ENCODE measurements at places on chromosomes 4 and X. TPM values are rescaled to one million over a fixed set of nuclear protein-coding genes. Genes with fewer than 3 reads are reported as not detected.

Gene SHISA3
- 0.40 TPM for total RNA-seq

Gene PPP1R2C
- not detected for total RNA-seq

Gene BEX4
- 68.1 TPM for total RNA-seq

DNA sequence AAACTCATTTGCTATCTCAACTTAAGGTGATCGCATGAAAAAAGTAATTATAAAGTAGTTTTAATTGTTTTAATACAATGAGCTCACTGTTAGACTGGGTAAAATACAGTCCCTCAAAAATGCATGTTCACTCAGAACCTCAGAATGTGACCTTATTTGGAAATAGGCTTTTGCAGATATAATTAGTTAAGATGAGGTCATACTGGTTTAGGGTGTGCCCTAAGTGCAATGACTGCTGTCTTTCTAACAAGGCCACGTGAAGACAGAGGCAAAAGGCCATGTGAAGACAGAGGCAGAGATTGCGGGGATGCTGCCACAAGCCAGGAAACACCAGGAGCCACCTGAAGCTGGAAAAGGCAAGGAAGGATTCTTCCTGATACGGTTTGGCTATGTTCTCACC, 262.1 kb downstream of the NKX6-1 start:
- no peaks in the 10 kb centered on the region for H3K36me3 ChIP-seq
- DNase-seq: no peak
- no peak overlapping the region for H3K4me3 ChIP-seq
- H3K4me1 ChIP-seq: peaks cover 3% of the 10 kb centered on the region
- H3K27ac ChIP-seq: no peak overlapping the region

Gene C1QTNF7
- total RNA-seq: not detected

DNA sequence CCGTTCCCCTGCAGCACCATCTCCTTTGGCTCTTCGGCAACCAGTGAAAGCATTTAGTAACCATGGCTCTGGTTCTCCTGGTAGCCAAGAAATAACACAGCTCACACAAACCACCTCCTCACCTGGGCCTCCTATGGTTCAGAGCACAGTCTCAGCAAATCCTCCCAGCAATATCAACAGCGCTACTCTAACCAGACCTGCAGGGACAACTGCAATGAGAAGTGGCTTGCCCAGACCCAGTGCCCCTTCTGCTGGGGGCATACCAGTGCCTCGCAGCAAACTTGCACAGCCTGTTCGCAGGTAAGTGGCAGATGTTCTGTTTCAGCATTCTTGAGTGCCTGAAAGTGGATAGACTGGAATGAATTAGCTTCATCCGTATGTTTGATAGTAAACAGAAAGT, 63.0 kb upstream of the SLC10A4 start:
- H3K4me1 ChIP-seq: peaks cover 3% of the 10 kb centered on the region
- peaks cover 26% of the 10 kb centered on the region for H3K36me3 ChIP-seq
- no peak overlapping the region for H3K4me3 ChIP-seq
- DNase-seq: no peak
- H3K27ac ChIP-seq: no peak overlapping the region
- H3K27me3 ChIP-seq: no peaks in the 10 kb centered on the region
